Dermis microvascular lymphatic vessel endothelial cell (primary cell): ENCODE measurements at places on chromosomes 7 and 10.
A peak's percentile ranks its signal among the peaks of the same experiment; 100 is the strongest.

- no peak for DNase-seq
Observed at GRCh38 chr10:17113889-17114540, 15.6 kb downstream of the CUBN start.

GRCh38 chr10:82867056-82867455, 992.1 kb downstream of the NRG3 start:
- DNase-seq, result no peak

DNA sequence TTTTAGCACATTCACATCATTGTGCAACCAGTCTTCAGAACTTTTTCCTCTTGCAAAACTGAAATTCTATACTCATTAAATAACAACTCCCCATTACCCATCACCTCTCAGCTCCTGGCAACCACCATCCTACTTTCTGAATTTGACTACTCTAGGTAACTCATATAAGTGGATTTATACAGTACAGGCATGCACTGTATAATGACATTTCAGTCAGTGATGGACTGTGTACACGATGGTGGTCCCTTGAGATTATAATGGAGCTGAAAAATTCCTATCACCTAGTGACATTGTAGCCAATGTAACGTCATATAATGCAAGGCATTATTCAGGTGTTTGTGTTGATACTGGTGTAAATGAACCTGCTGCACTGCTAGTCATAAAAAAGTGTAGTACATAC, 60.1 kb downstream of the BTRC start:
- DNase-seq, result no peak

GRCh38 chr10:75654772-75655171, 223.3 kb downstream of the LRMDA start:
- DNase-seq, result no peak

DNA sequence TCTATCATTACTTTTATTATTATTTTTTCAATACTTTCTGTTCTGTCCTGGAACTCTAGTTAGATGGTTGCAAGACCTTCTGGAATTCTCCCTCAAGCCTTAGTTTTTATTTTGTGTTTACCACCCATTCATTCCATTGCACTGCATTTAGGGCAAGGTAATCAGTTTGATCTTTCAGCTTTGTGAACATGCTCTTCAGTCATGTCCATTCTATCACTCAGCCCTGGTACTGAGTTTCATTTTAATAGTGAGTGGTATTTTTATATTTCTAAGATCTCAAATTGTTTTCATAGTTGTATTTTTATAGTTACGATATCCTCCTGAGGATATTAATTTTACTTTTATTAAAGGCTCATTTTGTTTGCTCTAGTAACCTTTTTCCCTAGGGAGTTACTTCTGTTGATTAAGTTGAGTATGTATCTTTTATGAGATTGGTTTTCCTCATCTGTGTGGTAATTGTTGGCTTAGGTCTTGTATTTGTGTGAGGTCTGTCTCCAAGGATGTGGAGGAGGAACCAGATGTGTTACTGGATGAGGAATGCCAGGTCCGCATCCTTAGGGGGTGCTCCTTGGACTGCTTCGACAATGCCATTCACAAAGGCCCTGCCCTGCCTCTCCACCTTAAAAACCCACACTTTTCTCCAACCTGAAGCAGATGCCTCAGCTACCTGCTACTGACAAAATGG, 46.7 kb upstream of the RAB18 start:
- DNase-seq, result no peak

GRCh38 chr10:109430043-109430760, 493.1 kb downstream of the XPNPEP1 start:
- DNase-seq, result no peak

DNA sequence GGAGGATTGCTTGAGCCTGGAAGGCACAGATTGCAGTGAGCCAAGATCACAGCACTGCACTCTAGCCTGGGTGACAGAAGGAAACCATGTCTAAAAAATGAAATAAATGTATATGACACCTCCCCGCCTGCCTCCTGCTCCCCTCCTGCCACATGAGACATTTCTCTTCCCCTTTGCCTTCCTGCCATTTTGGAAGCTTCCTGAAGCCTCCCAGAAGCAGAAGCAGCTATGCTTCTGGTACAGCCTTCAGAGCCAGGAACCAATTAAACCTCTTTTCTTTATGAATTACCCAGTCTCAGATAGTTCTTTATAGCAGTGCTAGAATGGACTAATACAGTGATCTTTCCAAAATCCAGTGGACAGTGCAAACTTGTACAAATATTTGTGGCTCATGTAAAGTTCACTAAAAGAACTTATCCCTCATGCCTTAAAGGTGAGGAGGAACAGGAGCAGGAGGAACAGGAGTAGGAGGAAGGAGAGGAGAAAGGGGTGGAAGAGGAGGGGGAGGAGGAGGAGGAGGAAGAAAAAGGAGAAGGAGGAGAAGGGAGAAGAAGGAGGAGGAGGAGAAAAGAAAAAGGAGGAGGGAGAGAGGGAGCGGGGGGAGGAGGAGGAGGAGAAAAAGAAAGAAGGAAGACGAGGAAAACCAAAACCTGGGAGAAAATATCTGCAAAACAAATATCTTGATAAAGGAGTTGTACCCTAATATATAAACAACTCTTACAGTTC, 2.8 kb upstream of the ABI1 start:
- DNase-seq, result no peak

GRCh38 chr10:133279326-133280226, 2.9 kb upstream of the ADAM8 start:
- no peak for DNase-seq

- peak; percentile 92 for DNase-seq
Observed at GRCh38 chr7:129530795-129531391, 28.6 kb downstream of the SMKR1 start.

DNA sequence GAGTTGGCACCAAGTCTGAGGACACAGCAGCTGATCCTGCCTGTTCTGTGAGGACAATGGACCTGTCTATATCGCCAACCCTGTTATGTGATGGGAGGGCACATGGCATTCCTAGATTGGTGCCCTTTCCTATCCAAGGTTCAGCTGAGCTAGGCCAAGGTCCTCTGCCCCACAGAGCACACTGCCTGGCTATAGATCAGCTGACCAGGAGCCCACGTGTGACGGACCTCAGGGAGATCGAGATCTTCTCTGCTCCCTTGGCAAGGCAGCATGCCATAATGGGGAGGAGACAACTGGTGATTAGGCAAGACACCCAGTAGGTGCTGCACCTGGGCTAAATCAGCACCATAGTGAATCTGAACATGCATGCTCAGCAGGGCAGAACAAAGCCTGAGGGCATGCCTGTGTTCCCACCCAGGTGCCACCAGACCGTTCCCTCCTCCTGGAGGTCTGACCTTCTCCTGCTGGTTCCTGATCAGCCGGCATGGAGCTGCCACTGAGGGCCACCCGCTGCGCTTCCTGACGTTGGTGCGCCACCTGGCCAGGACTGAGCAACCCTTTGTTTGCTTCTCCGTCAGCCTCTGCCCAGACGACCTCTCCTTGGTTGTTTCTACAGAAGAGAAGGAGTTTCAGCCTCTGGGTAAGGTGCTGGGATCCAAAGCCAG, 93.7 kb downstream of the WDFY4 start:
- no peak for DNase-seq

- DNase-seq, result no peak
Observed at GRCh38 chr10:5565671-5566581, 41.2 kb downstream of the CALML3 start.

GRCh38 chr7:21548491-21548890, 5.7 kb downstream of the DNAH11 start:
- no peak for DNase-seq

DNA sequence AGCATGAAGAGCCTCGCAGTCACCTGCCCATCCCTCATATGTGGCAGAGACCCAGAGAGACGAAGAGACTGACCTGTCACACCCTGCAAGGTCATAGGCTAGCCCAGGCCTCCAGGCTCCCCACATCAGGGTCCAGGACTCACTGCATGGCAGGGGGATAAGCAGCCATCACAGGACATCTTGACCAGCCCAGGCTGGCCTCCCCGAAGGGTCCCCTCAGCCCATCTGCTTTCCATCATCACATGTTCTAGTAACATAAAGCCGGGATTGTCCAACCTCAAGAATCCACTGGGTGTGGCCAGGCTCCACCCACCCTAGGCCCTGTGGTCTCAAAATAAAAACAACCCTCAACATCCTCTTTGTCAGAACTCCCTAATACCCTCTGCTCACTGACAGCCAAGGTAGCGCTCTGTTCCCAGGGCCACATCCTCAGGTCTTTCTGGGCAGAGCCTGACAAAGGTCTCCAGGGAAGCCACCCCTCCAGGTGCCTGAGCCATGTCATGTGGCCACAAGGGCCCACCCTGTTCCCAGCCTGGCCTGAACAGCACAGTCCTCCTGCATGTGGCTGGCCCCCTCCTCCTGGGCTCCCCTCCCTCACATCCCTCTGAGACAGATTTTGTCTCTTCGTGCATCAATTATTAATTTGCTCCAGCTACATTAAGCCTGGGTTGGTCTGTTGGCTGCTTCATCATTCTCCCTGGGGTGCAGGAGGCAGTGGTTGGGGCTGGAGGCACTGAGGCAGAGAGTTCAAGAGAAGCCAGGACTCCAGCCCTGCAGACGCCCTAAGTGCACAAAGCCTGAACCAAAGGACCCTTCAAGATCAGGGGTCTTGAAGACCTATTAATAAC, 131.8 kb upstream of the UNC5B start:
- DNase-seq, result no peak

DNA sequence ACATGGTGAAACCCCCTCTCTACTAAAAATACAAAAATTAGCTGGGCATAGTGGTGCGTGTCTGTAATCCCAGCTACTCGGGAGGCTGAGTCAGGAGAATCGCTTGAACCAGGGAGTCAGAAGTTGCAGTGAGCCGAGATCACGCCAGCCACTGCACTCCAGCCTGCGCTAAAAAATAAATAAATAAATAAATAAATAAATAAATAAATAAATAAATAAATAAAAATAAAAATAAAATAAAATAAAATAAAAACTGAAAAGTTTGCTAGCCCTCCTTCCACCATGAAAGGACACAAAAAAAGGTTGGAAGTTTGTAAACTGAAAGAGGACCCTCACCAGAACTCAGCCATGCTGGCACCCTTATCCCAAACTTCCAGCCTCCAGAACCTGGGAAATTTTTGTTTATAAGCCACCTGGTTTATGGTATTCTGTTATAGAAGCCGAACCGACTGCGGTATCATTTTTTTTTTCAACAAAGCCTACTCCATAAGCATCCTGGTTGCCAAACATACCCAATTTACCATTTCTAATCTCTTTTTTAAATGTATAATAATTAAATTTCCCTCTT, 448.2 kb downstream of the SEMA3D start:
- DNase-seq, result no peak

DNA sequence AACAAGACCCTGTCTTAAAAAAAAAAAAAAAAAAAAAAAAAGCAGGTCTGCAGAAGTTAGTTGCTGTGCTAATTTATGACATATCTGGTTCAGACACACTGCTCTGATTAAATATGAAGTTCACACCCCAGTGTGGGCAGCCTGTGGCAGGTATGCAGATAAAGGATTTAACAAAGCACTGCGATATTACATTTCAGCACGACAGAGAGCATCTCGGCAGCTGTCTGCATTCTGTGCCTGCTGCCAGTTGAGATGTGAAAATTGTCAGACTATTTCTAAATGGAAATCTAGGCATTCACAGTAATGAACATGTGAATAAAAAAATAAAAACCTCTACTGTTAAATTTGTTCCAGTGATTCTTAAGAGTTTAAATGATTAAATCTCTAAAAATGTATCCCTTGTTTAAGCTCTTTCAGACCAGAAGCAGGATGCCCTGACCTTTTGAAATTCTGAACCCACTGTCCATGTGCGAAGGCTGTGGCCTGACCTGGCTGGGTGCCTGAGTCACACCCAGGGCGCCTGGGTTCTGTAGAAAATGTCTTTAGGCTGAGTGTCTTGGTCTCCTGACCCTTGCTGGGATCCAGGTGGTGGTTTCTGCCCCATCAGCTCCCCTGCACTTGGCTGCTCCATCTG, 272.9 kb downstream of the WDR37 start:
- DNase-seq, result no peak

DNA sequence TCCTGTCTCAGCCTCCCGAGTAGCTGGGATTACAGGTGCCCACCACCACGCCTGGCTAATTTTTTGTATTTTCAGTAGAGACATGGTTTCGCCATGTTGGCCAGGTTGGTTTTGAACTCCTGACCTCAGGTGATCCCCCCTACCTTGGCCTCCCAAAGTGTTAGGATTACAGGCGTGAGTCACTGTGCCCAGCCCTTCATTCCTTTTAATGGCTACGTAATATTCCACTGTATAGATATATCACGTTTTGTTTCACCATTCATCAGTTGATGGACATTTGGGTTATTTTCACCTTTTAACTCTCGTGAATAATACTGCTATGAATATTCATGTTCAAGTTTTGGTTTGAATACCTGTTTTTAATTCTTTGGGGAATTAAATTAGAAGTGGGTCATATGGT, 44.6 kb upstream of the CYCS start:
- DNase-seq, result no peak

GRCh38 chr10:96129387-96130325, at the start of gene ZNF518A:
TSS of gene ZNF518A (plus strand) at chr10:96130297. CDS start at chr10:96156323, 26,026 bp downstream.
- DNase-seq, result peak; percentile 97

- DNase-seq, result peak; percentile 64
Observed at GRCh38 chr7:76293407-76293901, 9.0 kb upstream of the HSPB1 start.

- DNase-seq, result no peak
Observed at GRCh38 chr10:51862149-51862548, 162.8 kb upstream of the CSTF2T start.

- no peak for DNase-seq
Observed at GRCh38 chr10:105387971-105388370, 746.9 kb downstream of the SORCS3 start.

- no peak for DNase-seq
Observed at GRCh38 chr10:58797356-58797755, 284.7 kb downstream of the BICC1 start.

DNA sequence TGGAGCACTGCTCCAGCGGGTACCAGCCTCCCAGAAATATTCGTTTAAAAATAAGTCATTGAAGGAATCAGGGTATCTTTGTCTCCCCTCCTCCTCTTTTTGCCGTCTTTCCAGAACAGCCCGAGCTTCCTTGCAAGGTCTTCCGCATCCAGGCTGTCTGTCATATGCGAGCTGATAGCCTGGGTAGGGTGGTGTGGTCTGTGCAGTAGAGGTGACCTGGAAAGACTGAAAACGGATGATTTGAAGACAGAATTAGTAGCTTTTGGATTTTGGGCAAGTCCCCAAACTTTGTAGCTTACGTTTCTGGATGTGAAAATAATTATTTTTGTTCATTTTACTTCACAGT, 480 bp downstream of the VPS50 start:
- DNase-seq, result no peak

- DNase-seq, result no peak
Observed at GRCh38 chr7:158016180-158017097, 571.2 kb downstream of the PTPRN2 start.

GRCh38 chr7:83502636-83503035, 146.3 kb downstream of the SEMA3E start:
- DNase-seq, result no peak

GRCh38 chr10:2214805-2215204, 477.5 kb upstream of the ADARB2 start:
- no peak for DNase-seq

- peak; percentile 97 for DNase-seq
Observed at GRCh38 chr10:4241724-4242345, 456.8 kb upstream of the KLF6 start.

GRCh38 chr7:41219276-41219675, 483.6 kb downstream of the INHBA start:
- DNase-seq, result no peak
